ENCODE measurements at places on chromosomes 2 and 18.
A peak's percentile ranks its signal among the peaks of the same experiment; 100 is the strongest.

DNA sequence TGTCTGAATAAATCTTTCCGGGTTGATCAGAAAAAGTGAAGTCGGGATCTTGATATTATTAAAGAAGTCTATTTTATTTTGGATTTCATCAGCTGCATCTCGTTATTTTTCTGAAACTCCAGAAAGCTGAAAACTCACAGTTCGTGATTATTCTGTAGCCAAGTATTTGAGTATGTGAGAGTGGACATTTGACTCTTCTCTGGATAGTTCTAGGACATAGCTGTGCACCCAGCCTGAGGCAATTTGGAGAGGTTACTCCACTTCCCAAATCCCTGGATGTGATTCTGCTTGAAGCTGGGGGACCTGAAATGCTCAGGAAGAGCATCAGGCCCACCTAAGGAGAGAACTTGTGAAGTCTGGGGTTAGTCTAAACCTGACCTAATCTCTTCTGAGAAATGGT lies 117.6 kb upstream of the PID1 start:
- no peak for DNase-seq

- DNase-seq: no peak
Measured at GRCh38 chr2:235553291-235553690, 59.4 kb downstream of the AGAP1 start.

DNA sequence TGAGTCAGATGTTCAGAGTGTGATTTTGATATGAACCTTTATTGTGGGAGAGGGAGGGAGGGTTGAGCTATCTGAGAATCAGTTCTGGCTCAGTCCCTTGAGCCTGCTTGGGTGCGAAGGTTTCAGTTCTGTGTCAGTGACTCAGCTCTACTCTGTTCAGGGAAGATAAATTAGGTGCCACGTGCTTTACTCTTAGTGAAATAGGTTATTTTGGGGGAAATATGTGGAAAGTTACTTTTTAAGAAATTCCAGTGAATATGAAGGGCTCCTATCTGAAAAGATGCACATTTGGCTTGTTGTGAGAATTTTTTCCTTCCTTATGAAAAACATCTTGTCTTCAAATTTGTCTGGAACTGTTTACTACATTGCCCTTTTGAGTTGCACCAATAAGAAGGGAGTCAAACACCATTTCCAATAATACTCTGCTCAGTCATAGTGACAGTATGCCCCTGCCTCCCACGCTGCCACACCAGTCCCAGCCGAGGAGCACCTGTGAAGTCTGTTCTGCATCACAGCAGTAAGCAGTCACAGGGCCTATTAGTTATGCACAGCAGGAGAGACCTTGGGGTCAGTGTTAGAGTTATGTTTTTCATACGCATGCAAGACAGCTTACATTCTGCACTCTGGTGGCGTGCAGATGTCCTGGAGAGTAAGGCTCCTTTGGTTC lies 32.8 kb upstream of the DNAH7 start:
- DNase-seq: peak; percentile 40

- no peak for DNase-seq
Measured at GRCh38 chr2:16026816-16027501, 86.6 kb downstream of the MYCN start.

DNA sequence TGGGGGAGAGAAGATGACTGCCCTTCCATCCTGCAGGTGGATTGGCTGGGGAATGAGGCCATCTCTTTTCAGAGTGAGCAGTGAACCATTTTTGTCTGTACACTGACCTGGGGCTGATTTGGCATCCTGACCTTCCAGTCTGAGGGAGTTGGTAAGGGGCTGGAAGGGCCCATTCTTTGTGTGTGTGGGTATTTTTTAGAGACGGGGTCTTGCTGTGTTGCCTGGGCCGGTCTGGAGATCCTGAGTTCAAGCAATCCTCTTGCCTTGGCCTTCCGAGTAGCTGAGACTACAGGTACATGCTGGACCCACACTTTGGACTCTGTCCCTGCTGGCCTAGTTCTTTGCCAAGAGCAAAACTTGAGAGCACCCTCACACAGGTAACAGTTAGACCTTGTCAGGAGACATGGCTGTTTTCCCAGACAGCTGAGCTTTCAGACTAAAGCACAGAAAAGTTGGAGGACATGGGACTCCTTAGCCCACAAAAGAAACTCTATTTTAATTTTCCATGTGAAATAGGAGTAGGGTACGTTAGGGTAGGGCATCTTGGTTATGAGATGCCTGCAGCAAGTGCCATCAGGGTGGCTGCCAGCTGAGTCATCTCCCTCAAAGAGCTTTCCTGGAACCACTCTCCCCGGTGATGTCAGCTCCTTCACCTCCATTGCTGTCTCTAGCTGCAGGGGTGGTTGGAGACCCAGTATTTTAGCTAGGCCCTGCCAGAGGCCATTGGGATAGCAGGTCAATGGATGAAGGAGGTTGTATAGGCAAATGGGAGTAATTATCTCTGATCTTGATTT lies 60.7 kb downstream of the DGKD start:
- DNase-seq: peak; percentile 49

- DNase-seq: no peak
Measured at GRCh38 chr18:74796841-74797576, 199.3 kb downstream of the ZNF407 start.

GRCh38 chr2:216344206-216344949 lies 27.9 kb downstream of the MARCHF4 start:
- no peak for DNase-seq

GRCh38 chr2:226137201-226137811 lies 662.3 kb downstream of the IRS1 start:
- no peak for DNase-seq

GRCh38 chr2:190948671-190949070 lies 65.3 kb downstream of the STAT1 start:
- DNase-seq: no peak

DNA sequence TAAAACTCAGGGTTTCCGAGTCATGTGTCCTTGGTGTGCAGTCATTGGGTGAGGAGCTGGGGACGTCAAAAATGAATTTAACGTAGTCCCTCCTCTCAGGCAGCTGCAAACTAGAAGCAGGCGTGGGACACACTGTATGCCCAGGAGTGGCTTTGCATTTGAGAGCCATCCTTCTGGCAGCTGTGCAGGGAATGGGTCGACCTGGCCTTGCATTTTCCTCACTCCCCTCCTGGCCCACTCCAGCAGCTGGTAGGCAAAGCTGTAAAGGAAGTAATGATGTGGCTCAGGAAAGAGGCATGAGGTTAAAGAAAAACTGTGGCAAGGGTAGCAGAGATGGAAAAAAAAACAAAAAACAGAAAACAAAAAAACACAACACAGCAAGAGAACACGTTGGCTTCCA lies 46.5 kb downstream of the RNF144A start:
- no peak for DNase-seq

DNA sequence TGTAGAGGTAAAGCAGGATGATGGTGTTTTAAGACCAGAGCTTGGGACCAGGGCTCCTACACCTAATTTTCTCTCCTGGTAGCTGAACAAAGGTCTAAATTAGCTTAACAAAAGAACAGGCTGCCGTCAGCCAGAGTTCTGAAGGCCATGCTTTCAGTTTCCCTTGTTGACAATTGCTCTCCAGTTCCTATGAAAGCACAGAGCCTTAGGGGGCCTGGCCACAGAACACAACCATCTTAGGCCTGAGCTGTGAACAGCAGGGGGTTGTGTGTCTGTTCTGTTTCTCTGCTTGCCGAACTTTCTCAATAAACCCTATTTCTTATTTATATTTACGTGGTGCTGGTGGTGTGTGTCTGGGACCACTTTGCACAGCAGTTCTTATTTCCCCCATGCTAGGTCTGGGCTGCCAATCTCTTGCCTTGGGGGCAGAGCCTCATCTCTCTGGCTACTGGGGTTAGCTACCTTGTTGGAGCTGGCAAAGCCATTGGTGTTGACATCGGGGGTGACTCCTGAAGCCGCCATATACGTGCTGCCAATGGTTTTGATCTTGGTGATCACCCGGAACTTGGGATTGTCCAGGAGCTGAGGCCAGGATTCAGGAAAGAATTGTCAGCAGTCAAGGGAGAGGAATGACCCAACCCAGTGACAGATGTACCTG lies 29.0 kb downstream of the CENPO start:
- no peak for DNase-seq

- no peak for DNase-seq
Measured at GRCh38 chr2:143529118-143529720, 400.0 kb downstream of the ARHGAP15 start.

GRCh38 chr2:218788529-218789255 lies 6.7 kb downstream of the CYP27A1 start:
- DNase-seq: no peak

DNA sequence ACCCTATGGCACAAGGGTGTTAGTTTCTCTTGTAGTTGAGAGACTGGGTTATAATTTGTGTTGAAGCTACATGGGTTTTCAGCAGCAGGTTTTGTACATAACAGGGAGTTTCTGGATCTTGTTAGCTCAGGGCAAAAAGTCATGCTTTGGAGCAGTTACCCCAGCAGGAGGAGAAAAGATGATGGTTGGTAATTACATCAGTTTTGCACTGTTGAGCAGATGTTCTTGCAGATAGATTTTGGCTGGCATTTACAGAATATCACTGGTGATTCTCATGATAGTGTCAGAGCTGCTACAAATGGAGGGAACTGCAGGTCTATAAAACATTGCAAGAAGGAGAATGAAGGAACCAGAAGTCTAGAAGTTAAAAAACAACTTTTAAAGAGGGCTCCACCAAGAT lies 215.2 kb upstream of the ATP5MC3 start:
- DNase-seq: no peak
